ENCODE measurements at places on chromosomes 5 and 9. TPM values are rescaled to one million over a fixed set of nuclear protein-coding genes. Genes with fewer than 3 reads are reported as not detected.

The TAF1L gene
- not detected for total RNA-seq

The SLC46A2 gene
- not detected for total RNA-seq

The NEUROG1 gene
- not detected for total RNA-seq

The NFX1 gene
- total RNA-seq, result 33.4 TPM

The FCN1 gene
- 3.5 TPM for total RNA-seq

The SPOCK1 gene
- total RNA-seq, result 22.3 TPM

The C5orf46 gene
- 5.1 TPM for total RNA-seq

The EDIL3 gene
- 5.6 TPM for total RNA-seq

The NR4A3 gene
- total RNA-seq, result 16.1 TPM

The LCN6 gene
- total RNA-seq, result 4.1 TPM

The IFNA16 gene
- not detected for total RNA-seq

The LCN15 gene
- total RNA-seq, result not detected

The RAI14 gene
- total RNA-seq, result 13.7 TPM

The DNLZ gene
- 33.0 TPM for total RNA-seq

The ANKRD18A gene
- 4.7 TPM for total RNA-seq

The ABCA1 gene
- total RNA-seq, result 20.8 TPM

The S1PR3 gene
- 9.8 TPM for total RNA-seq

The DOCK8 gene
- total RNA-seq, result 2.1 TPM

The RNF130 gene
- total RNA-seq, result 30.2 TPM

The PCDHB12 gene
- total RNA-seq, result 1.1 TPM

The PLPP7 gene
- 86.7 TPM for total RNA-seq

All from heart right ventricle (tissue), 16 donors.